ENCODE measurements at places on chromosomes 7 and 10. TPM values are rescaled to one million over a fixed set of nuclear protein-coding genes. Genes with fewer than 3 reads are reported as not detected.

DNA sequence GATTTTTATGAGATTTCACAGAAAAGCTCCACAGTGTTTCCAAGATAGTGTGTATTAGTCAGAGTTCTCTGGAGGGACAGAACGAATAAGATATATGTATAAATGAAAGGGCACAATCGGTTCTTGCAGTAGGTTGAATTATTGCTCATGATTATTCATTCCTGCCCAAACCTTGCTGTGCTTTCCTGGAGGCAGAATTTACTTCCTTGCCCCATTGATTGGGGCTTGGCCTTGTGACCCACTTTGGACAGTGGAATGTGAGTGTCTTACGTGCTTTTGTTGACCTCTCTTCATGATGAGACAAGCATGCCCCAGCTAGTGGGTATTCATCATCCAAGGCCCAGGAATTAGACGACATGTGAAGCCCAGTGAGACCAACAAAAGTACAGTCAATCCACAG, 53.0 kb upstream of the ABCB5 start:
- DNase-seq, result no peak

GRCh38 chr7:81236560-81236959, 317.7 kb upstream of the SEMA3C start:
- DNase-seq, result no peak

GRCh38 chr7:111018960-111019736, 71.8 kb upstream of the LRRN3 start:
- DNase-seq, result no peak

GRCh38 chr7:128172151-128172550, 68.9 kb upstream of the LEP start:
- no peak for DNase-seq

DNA sequence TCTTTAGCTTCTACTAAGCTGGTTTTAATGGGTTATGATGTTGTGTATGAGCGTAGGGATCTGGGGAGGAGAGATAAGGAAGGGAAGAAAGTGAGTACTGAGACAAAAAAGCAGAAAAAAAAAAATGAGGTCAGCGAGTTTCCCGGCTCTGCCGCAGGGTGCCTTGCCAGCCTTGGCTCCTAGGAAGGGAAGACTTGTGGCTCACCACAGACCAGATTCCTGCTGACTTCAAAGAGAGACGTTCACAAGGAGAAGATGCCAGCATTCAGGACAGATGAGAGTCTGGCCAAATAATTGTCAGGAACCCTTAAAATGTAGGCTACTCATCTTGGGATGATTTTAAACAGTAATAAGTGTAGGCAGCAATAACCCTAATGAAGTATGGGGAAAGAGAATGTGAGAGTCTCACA, 11.4 kb upstream of the FAS start:
- no peak for DNase-seq

DNA sequence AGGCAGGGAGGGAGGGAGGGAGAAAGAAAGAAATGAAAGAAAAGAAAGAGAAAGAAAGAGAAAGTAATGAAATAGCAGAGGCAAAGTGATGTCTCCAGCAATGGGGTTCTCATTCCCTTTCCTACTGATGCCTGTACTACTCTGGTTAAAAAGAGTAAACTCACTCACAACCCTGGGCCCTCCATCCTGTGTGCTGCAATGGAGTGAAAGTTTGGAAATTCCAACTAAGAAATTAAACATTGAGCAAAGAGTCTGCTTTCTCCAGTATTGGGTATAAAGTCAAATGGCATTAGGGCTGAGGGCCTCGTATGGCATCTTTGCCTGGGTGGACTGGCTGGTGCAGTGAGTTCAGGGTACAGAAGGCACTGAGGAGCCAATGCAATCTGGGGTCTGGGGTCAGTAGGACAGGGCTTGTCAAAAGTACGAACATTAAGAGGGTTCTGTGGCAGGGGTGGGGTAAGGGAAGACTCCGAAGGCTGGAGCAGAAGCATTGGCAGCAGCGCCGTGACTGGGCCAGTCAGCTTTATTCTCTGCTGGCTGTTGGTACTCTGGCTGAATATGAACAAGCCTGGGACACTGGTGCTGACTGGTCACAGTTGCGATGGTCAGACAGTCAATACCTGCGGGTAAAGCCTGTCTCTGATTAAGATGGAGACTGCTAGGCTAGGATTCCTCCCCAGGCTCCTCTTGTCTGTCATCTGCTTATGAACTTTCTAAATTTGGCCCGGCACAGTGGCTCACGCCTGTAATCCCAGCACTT, 24.1 kb upstream of the TNS3 start:
- no peak for DNase-seq

- DNase-seq, result no peak
Measured at GRCh38 chr10:121696854-121697253, 98.6 kb upstream of the FGFR2 start.

- no peak for DNase-seq
Measured at GRCh38 chr10:22911889-22912762, 15.7 kb upstream of the ARMC3 start.

GRCh38 chr10:130463104-130463875, 327.1 kb downstream of the GLRX3 start:
- peak; percentile 62 for DNase-seq

DNA sequence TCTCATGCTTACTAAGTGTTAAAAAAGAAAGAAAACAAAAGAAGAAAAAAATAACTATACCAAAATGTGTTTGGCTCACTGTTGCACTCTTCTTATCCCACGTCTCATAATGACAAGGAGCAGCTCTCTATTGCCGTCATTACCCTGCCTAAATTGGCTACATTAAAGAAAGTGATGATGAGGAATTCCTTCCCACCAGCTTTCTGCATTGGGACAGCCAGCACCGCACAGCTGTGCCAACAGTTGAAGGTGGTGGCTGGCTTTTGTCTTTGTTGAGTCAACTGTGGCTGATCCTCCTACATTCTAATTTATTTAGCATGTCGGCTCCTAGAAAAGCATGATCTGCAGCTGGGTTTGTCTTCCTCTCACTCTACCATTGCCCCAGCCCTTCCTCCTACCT, 751.8 kb downstream of the KCNMA1 start:
- DNase-seq, result peak; percentile 78

DNA sequence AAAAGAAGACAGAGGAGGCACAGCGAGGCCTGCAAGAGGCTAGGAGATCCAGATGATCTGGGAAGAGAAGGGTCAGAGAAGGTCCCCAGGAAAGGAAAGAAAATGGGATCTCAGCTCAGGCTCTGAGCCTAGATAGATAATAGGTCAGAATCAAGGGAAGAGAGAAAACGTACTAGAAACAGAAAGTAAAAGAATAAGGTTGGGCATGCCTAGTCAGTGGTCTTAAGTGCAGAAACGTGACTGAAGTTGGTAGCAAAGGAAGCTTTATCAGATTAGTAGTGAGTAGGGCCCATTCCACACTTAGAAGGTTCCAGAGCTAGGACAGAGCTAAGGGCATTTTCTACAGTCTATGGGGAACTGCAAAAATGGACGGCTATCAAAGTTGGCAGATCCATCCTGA, 84.8 kb upstream of the ASAH2 start:
- DNase-seq, result no peak

GRCh38 chr7:84100866-84101265, 93.7 kb downstream of the SEMA3A start:
- no peak for DNase-seq

DNA sequence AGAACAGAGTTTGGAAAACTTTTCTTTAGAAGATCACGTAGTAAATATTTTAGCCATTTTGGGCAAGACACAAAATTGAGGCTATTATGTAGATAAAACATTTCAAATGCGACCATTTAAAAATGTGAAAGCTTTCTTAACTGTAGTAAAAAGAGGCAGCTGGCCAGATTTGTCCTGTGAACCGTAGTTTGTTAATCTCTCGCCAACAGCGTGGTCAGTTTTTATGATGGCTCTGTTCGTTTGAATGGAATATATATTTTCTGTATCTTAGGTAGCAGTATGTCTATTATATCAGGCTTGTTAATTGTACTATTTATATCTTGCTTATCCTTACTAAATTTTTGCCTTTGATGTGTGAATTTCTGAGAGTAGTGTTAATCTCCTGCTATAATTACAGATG, 124.9 kb downstream of the CCSER2 start:
- DNase-seq, result no peak

GRCh38 chr7:20276705-20277472, 53.8 kb upstream of the ITGB8 start:
- no peak for DNase-seq

GNG11 gene
- 19.9 TPM for total RNA-seq

ZNF365 gene
- 1.3 TPM for total RNA-seq

MLLT10 gene
- total RNA-seq, result 23.5 TPM

MSRB2 gene
- total RNA-seq, result 36.0 TPM

CAV2 gene
- total RNA-seq, result 126 TPM

ASZ1 gene
- not detected for total RNA-seq

EBLN1 gene
- total RNA-seq, result not detected

DGKB gene
- total RNA-seq, result 18.5 TPM
